Activated naive CD8-positive, alpha-beta T cell treated with anti-CD3 and anti-CD28 coated beads, Interleukin-2, amount 10 ng/mL, durations not matched to agents 7 days and 5 days (primary cell): ENCODE measurements at places on chromosomes 1 and 21. TPM values are rescaled to one million over a fixed set of nuclear protein-coding genes. Genes with fewer than 3 reads are reported as not detected.

The PTAFR gene
- total RNA-seq: 0.99 TPM

The PTPRC gene
- total RNA-seq: 854 TPM

The SLC9C2 gene
- total RNA-seq: not detected

The OSCP1 gene
- total RNA-seq: 1.8 TPM

The VPS26C gene
- total RNA-seq: 94.0 TPM

The FMOD gene
- total RNA-seq: not detected

The RIMKLA gene
- 3.7 TPM for total RNA-seq

The UFC1 gene
- total RNA-seq: 95.9 TPM

The AK5 gene
- total RNA-seq: 4.7 TPM

The FLG gene
- total RNA-seq: not detected

The TEKT2 gene
- not detected for total RNA-seq

The IFI44L gene
- 278 TPM for total RNA-seq

The TRAF3IP3 gene
- total RNA-seq: 403 TPM

The CHIA gene
- not detected for total RNA-seq

The DSTYK gene
- 13.2 TPM for total RNA-seq

The FYB2 gene
- total RNA-seq: not detected

The ELOA gene
- total RNA-seq: 27.0 TPM

GRCh38 chr1:163770265-163770664 lies 448.5 kb downstream of the NUF2 start:
- DNase-seq: no peak

- no peak for DNase-seq
Observed at GRCh38 chr1:17630048-17630830, 90.7 kb downstream of the ARHGEF10L start.

DNA sequence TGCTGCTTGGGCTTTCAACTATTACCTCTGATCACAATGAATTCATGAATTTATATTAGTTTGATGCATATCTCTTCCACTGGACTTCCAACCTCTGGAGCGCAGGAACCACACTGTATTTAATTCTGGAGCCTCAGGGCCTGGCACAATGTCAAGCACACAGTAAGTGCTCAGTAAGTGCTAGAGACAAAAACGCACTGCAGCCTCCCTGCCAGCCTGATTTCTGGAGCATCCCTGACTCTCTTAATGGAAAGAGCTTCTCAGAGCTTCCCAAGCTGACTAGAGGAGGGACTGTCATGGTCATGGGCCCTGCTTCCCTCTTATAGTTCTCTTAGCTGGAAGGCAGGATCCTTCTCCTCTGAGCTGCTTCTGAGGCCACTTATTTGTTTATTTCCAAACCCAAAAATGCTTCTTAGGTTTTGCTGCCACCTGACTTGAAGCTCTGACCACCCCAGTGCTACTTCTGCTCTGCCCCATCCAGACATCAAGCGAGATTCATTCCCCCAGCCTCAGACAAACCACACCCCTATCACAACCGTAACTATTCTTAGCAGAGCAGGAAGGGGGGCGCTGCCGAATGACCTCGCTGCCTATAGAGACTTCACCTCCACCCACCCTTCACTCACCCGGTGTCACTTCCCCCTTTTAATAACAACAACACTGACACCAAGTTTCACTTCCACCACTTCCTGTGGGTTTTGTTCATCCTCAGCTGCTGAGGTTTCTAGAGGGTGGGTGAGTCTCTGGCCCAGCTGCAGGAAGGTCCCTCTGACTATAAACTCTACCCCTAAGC lies 33.6 kb downstream of the NUAK2 start:
- DNase-seq: peak; percentile 71

DNA sequence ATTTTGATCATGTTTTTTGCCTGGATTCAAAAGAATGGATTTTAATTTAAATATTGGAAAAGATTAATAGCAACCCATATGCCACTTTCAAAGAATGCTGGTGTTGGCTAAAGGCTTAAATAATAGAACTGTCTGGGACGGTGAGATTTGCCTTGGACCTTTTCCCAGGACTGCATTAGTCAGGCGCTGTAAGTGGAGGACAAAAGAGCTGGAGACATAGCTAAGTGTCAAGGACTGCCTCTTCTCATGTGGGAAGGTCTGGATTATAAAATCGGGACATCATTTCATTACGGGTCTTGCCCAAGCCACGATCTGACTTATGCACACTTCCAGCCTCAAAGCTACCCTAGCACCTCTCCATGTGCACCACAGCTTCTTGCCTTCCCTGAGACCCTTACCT lies 458.5 kb upstream of the DEPDC1 start:
- no peak for DNase-seq

DNA sequence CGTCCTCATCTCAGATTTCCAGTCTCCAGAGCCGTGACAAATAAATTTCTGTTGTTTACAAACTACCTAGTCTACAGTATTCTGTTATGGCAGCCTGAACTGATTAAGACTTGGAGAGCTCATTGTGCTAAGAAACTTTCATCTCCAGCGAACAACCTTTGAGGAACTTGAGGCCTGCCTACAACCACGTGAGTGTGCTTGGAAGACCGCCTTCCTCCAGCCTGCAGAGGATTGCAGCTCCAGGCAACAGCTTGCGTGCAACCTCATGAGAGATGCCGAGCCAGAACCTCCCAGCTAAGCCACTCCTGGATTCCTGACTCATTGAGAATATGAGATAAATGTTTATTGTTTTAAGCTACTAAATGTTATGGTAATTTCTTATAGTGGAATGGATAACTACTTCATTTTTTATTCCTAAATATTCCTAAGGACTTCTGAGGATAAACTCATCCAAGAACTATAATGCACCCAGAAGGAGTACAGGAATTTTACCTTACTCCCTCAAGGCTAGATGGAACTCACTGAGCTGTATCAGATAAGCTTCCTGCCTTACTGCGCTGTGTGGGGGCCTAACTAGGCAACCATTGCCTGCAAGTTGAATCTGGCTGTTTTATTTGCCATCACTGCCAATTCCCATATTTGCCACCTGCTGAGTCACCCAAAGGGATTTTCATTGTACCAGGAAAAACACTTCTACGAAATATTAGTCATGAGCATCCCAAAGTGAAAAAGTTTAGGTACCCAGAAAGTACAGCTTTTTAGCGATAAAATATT lies 17.6 kb downstream of the FAM177B start:
- no peak for DNase-seq

DNA sequence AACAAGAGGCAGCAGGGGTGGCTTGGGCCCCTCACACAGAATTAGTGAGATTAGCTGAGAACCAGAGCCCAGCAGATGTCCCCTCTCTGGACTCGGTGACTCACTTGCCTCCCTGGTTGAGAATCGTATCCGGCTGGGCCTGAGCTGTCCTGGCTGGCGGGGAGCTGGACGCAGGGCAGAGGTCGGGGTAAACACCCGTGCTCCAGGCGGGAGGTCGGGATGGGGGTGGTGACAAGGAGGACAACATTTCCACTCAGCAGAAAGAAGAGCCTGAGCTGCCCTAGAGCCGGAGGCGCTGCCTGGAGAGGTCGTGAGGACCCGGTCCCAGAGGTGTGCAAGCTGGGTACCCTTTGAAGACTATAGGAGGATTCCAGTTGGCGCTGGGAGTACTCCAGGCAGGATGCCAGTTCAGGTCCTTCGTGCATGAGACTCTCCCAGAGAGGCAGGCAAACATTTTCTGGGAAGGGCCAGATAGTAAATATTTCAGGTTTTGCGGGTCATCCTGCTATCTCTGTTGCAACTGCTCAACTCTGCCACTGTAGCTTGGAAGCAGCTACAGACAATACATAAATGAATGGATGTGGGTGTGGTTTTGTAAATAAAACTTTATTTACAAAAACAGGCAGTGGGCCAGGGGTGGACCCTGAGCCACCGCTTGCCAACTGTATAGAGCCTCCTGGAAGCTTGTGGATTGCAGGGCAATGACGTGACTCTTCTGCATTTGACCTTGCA lies 116.8 kb upstream of the WNT4 start:
- no peak for DNase-seq

DNA sequence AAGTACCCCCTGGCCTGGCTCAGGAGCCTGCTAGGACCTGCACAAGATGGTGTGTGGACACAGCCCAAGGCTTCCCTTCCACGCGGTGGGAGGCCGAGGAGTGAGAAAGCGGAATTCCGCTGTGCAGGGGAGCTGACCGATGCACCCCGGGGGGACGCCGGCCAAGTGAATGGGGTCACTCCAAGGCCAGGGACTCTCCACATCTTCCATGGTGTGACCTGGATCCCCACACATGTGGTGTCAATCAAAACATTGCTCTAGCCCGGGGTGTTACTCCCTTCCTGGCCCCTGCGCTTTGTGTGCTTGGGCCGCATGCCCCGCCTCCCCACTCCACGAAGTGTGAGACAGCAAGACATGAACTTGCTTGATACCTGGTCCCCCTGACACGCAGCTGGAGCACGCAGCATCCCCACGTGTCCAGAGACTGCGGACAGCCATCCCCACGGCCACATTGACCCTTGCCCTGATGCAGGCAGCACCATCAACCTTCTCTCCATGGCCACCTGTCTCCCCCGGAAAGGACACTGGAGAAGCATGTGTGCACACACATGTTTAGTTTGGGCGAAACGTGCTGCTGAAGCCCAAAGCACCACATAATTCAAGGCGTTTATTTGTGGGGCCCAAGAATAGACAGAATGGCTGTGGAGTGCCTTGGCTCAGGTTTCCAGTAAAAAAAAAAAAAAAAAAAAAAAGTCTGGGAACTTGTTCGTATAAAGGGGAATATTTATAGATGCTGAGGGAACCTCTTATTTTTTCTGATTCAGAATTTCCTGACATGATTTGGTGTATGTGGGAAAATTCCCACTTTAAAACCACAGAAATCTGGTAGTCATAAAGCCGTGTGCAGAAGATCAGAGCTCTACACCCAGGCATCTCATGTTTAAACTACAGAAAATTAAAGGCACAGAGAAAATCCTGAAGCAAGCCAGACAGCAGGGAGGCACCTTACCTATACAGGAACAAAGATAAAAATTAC lies 171.7 kb downstream of the HUNK start:
- no peak for DNase-seq

GRCh38 chr1:8407652-8408051 lies 89.7 kb downstream of the SLC45A1 start:
- no peak for DNase-seq

DNA sequence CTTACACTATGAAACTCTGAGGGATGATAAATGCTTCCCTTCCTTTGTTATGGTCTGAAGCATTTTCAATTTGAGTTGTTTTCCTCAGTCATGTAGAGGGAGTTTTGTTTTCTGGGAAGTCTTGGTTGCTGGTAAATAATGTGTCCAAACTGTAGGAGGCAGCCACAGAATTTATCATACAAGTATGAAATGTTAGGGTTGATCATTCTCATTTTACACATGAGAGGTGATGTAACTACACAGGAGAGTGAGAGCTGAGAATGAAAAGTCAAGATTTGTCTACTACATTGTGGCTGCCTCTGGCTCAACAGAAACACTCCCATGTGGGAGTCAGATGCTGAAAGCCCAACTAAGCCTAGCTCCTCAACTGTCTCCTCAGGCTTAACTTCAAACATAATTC lies 182.5 kb upstream of the SGIP1 start:
- no peak for DNase-seq

DNA sequence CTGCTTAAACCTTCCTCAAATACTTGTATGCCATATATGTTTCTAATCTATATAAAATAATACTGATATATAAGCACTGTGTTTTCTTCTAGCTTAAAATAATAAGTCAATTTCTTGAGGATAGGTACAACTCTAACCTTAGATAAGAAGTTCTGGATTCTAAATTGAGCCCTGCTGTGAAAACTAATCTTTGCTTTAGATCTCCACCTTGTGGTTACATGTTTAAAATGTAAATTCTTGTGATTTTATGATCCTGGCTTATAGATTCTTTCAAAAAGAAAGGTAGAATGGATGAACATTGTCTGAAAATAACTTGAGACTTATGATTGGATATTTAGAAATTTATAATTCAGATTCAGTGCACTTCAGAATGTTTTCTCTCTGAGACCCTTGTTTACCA lies 38.9 kb upstream of the HMCN1 start:
- DNase-seq: no peak

- no peak for DNase-seq
Observed at GRCh38 chr1:185846672-185847444, 112.7 kb downstream of the HMCN1 start.

- no peak for DNase-seq
Observed at GRCh38 chr21:36718951-36719501, 20.1 kb downstream of the SIM2 start.

GRCh38 chr1:235004840-235005391 lies 123.7 kb downstream of the TOMM20 start:
- no peak for DNase-seq

DNA sequence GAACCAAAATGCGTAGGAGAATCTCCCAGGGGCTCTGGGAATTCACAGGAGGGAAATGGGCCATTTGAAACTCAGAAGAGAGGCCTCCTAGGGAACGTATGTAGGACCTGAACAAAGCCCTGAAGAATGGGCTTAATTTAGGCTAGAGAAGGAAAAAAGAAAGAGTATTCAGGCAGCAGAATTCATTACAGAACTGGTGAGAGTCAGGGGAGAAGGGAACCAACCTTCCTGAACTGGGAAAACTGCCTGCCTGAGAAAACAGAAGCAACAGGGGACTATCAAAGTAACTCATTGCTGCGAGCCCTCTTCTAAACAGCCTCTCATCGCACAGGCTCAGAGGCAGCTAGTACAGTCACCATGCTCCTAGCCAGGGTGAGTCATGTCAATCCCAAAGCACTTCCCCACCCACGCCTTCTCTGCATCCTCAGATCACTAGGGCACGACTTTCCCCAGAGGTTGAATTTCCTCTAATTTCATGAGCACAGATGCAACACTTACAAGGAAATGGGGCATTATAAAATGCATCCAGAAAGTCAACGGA lies 98.1 kb downstream of the ADSS2 start:
- no peak for DNase-seq

DNA sequence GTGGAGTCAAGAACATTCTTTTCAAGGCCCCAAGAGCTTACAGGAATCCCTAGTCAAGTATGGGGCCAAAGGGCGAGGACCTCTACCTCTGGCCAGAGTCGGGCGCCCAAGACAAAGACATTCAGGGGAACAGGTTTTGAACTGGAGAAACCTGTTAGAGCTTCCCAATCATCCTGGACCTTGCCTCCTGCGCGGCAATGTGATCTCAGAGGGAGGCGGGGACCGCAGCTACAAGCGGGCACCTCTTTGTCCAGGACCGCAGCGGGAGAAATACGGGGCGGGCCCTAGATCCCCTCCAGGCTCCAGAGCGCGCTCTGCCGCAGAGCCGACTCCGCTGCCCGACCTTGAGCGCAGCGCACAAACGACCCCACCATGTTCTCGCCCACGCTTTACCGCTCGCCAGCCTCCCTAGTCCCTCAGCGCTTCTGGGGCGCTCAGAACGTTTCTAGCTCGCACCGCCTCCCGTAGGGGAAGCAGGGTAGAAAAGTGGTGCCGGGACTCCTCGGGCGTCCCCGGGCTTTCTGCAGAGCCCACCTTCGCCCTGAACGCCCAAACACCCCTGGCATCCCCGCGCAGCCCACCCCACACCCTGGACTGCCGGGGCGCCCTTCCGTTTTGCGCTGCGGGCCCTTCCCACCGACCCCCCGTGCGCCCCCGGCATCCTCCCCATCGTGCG lies 28.1 kb downstream of the RABIF start:
- peak; percentile 54 for DNase-seq

DNA sequence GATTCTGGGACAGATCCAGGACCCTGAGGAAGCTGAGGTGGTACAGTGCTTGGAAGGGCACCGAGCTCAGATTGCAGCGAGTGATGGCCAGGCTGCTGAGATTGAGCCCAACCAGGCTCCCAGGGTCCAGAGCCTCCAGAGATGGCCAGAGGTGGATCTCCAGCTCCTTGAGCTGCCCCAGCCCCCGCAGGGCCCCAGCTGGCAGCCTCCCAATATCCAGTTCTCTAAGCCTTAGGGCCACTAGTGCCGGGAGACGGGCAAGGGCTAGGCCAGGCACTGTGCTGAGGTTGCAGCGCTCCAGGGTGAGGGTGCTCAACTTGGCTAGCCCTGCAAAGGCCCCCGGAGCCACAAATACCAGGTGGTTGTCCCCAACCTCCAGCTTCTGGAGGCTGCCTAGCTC lies 3.4 kb downstream of the LINGO4 start:
- no peak for DNase-seq

- no peak for DNase-seq
Observed at GRCh38 chr1:184191181-184191621, 139.7 kb downstream of the TSEN15 start.
